ENCODE measurements at places on chromosomes 16 and 17.
A peak's percentile ranks its signal among the peaks of the same experiment; 100 is the strongest.

GRCh38 chr16:55294129-55294528 is 29.9 kb upstream of the IRX6 start:
- no peak for DNase-seq

- DNase-seq = no peak
Observed at GRCh38 chr17:27985736-27986399, 56.6 kb upstream of the NLK start.

DNA sequence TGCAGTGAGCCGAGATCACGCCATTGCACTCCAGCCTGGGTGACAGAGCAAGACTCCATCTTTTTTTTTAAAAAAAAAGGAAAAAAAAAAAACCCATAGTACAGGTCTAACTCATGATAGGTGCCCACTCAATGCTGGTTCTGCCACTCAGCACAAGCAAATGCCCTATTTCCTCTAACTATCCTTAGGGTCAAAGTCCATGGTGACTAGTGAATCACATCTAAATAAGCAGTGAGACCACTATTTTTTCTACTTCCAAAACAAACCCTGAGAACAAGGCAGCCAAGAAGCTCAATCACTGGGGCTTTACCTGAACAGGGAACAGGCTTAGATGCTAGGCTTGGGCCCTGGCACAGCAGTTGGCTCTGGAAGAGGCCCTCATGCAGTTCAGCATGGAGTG is 3.4 kb downstream of the BLTP2 start:
- DNase-seq = no peak

DNA sequence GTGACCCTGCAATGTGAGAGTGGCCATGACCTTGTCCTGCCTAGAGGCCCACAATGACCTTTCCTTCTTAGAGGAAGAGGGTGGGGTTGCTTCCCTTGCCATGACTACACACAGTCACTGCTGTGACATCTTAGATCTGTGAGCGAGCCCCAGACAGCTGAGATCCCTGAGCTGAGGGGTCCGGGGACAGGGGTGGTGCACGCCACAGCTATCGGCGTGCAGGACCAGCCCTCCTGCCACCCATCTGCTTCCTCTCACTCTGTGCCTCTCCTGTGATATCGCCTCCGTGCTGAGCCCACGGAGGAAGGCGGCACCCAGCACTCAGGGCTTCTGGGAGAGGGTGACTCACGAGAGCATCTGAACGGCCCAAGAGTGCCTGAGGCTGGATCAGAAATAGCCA is 35.2 kb downstream of the KIAA0513 start:
- no peak for DNase-seq

DNA sequence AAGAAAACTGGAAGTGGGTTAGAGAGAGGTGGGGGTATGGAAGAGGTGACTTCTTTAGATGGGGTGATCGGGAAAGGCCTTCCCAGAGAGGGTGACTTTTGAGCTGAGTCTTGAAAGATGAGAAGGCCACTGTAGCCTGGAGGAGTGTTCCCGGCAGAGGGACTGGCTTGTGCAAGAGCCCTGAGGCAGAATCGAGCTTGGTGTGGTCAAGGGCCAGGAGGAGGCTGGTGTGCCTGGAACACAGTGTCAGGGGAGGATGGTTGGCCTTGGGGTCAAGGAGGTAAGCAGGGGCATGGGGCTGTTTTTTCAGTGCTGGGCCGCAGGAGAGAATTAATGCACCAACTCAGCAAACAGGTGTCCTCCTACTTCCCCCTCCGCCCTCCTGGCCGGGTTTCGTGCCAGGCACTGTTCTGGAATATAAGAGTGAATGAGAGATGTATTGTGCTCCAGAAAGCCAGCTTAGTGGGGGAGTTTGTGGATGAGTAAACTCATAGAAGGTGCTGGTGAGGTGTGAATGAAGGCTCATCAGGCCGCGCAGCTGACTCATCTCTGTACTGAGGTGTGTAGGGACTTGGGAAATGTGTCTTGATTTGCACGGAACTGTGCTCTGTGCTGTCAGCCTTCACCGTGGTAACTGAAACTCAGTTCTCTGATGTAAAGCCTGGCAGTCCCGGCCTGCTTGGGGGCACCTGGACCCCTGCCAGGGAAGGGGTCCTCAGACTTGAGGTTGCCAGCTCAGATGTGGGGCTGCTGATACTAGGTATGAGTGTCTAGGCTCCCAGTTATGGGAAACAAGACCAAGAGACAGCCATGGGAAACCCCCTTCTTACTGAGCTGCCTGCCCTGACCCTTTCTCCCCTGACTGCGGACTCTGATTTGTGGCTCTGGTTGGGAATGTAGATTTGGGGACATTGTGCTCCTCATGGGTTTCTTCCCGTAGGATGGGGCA is 15.3 kb downstream of the KSR1 start:
- DNase-seq = peak; percentile 66

DNA sequence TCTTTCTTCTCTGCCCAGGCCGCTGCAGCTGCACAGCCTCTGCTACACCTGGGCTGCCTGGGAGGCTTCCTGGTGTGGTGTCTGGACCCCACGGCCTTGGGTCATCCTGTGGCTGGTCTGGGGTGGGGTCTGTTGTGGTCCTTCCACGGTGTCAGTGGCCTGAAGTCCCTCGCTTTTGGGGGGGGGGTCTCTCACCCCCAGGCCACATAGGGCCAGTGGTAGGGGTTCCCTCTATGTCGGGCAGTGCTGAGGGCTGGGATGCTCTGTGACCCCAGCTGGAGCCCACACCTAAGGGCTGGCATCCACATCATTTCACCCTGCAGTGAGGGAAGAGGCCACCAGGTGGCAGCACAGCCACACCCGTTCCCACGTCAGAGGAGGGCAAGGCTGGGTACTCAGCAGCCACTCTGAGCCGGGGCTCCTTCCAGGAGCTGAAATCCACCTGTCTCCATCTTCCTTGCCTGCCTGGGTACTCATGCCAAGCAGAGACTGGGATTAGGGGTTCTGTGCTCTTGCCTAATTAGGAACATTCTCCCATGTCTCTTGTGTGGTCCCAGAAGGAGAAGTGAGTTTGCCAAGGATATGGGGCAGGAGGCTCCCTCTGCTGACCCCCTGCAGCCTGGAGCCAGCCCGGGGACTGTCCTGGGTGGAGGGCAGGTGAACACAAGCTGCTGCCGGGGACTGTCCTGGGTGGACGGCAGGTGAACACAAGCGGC is 13.0 kb downstream of the ENGASE start:
- peak; percentile 61 for DNase-seq

DNA sequence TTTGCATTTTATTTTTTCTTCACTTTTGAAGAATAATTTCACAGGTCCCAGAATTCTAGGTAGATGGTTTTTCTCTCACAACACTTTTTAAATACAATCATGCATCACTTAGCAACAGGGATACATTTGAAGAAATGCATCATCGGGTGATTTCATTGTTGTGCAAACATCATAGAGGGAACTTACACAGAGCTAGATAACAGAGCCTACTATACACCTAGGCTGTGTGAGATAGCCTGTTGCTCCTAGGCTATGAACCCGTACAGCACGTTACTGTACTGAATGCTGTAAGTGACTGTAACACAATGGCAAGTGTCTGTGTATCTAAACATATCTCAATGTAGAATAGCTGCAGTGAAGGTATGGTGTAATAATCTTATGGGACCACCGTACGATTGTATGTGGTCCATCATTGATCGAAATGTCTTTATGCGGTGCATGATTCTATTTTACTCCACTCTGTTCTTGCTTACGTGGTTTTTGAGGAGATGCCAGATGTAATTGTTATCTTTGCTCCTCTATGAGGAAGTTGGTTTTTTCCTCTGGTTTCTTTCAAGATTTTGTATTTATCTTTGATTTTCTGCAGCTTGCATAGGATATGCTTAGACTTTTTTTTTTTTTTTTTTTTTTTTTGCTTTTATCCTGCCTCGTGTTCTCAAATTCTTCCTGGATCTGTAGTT is 35.5 kb upstream of the TMEM92 start:
- DNase-seq = no peak

- no peak for DNase-seq
Observed at GRCh38 chr16:80899809-80900592, 95.6 kb upstream of the CDYL2 start.

DNA sequence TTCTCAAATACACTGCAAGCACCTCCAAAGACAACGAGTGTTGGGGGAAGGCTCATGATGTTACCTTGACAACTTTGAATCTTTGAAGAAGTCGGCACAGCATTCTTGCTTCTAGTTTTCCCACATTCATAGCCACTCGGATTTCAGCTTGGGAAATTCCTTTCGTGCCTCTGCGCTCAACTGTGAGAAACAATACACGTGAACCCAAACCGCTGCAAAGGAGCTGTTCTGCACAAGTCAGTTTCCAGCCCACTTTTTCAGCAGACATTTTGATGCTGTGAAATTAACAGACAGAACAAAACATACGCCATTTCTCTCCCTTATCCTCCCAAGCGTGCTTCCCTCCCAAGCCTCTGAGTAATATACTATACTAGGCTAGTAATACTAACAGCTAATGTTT is 41.2 kb downstream of the GTF3C1 start:
- DNase-seq = no peak

GRCh38 chr16:12763517-12763916 is 40.2 kb downstream of the CPPED1 start:
- DNase-seq = no peak

GRCh38 chr16:10663146-10663545 is 31.6 kb downstream of the TEKT5 start:
- DNase-seq = no peak

- no peak for DNase-seq
Observed at GRCh38 chr16:86668136-86668910, 90.0 kb downstream of the FOXL1 start.

DNA sequence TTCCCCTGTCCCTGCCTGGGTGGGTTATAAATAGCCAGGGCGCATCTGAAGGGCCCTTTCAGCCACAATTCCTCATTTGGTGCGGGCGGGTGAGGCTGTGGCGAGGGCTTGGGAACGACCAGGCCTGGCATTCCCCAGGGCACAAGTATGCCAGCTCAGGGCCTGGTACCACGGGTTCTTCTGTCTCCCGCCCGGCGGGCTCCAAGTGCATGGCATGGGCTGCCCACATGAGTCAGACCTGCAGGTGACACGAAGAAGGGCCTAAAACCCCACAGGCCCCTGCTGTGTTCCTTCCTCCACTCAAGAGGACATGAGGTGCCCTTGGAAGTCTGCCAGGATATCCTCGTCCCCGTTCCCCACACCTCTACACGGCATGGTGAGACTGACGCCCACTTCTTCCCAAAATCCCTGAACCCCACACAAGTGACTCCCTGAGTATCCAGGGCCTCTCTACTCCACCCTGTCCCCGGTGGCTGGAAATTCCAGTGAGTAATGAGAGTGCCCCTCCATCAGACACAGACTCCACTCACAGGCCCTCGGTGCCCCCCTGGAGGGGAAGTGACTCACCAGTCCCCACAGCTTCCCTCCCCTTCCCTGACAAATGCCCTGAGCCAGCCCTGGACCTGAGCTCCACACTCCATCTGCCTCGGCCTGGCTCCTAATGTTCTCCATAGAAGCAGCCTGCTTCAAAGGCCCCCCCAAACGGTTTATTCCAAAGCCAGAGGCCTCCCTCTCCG is 68.8 kb downstream of the ABR start:
- no peak for DNase-seq

- no peak for DNase-seq
Observed at GRCh38 chr16:24670623-24671454, 58.6 kb upstream of the TNRC6A start.

GRCh38 chr17:78613416-78613815 is 36.2 kb upstream of the DNAH17 start:
- DNase-seq = no peak

GRCh38 chr17:54172985-54173316 is 350.2 kb downstream of the KIF2B start:
- no peak for DNase-seq

DNA sequence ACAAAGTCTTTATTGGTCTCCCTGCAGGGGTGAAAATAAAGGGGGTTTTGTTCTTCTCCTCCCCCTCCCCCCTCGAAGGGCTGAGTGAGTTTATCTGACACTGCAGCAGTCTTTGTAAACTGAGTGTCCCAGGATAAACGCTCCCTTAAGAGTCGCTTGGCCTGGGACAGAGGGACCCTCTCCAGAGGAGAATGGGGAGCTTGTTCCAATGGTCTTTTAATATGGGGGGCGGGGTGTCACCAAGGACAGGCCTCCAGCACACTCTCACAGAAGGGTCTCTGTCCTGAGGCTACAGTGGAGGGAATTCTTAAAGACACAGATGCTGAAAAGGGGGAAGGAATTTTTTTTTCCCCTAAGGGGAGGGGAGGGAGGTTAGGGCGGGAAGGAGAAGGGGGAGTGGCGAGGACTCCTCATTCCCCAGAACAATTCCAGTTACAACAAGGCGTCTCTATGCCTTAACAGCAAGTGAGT is 455.5 kb downstream of the SOX9 start:
- no peak for DNase-seq
